Stimulated activated CD4-positive, alpha-beta T cell treated with anti-CD3 and anti-CD28 coated beads, Interleukin-1b, Interleukin-23, amount 100 ng/mL, for 1 hour (primary cell): ENCODE measurements at places on chromosomes 5 and 9.

- DNase-seq = no peak
Measured at GRCh38 chr5:10678244-10678643, 82.8 kb downstream of the DAP start.

GRCh38 chr5:79707535-79707934 is 17.9 kb downstream of the CMYA5 start:
- no peak for DNase-seq

GRCh38 chr9:114691046-114691955 is 9.3 kb upstream of the TEX48 start:
- DNase-seq = peak; percentile 30

GRCh38 chr9:89576404-89576839 is 28.4 kb upstream of the GADD45G start:
- no peak for DNase-seq

DNA sequence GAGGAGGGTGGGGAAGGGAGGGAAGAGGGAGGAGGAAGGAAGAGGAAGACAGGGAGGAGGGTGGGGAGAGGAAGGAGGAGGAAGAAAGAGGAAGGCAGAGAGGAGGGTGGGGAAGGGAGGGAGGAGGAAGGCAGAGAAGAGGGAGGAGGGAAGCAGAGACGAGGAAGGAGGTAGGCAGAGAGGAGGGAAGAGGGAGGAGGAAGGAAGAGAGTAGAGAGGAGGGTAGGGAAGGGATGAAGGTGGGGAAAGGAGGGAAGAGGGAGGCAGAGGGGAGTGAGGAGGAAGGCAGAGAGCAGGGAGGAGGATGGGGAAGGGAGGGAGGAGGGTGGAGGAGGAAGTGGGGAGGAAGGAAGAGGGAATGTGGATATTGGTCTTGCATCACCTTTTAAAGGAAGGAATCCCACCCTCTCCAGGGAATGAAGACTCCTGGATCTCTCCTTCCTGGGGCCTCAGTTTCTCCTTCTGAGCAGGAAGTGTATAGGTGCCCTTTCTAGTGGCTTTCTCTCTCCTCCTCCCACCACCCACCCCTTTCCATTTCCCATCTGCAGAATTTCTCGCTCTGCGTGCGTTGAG is 188.9 kb upstream of the ZNF618 start:
- DNase-seq = no peak

DNA sequence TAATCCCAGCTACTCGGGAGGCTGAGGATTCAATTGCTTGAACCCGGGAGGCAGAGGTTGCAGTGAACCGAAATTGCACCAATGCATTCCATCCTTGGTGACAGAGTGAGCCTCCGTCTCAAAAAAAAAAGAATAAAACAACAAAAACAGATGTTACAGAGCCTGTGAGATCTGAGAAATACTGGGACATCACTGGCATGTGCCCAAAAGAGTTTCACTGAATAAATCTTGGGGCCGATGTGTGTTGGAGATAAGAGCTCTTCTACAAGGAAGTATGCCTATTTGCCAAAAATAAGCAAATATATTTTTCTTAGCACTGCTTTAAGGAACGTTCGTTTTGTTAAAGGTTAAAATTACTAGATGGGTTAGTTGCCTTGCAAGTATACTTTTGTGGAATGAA is 55.1 kb downstream of the KIAA1958 start:
- no peak for DNase-seq

- no peak for DNase-seq
Measured at GRCh38 chr9:134732392-134733110, 90.9 kb downstream of the COL5A1 start.

- no peak for DNase-seq
Measured at GRCh38 chr5:169173372-169173771, 127.6 kb downstream of the SLIT3 start.

DNA sequence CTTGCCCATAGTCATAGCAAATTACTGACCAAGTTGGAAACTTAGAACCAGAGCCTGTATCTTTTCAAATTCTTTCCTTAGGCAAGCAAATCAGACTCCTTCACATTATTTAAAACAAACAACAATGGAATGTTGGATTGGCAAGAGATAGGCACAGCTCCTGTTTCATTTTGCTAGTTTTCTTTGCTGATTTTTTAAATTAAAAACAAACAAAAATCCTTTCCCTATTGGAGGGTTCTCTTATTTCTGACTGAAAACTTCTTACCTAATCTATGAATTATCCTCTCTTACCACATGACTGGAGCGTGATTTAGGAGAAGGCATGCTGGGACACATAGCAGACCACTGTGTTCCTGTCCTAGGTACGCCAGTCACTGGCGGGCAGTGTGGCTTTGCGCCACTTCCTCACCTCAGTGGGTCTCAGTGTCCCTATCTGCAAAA is 63.0 kb downstream of the TTC39B start:
- DNase-seq = no peak
